COR-L47 (cell line): ENCODE measurements at places on chromosomes 5 and 9.

- no peak for DNase-seq
Observed at GRCh38 chr9:136806067-136806466, 1.7 kb upstream of the RABL6 start.

GRCh38 chr5:64628901-64629300, 61.4 kb upstream of the SHISAL2B start:
- DNase-seq, result no peak

- DNase-seq, result no peak
Observed at GRCh38 chr5:63483338-63483737, 478.9 kb downstream of the HTR1A start.

DNA sequence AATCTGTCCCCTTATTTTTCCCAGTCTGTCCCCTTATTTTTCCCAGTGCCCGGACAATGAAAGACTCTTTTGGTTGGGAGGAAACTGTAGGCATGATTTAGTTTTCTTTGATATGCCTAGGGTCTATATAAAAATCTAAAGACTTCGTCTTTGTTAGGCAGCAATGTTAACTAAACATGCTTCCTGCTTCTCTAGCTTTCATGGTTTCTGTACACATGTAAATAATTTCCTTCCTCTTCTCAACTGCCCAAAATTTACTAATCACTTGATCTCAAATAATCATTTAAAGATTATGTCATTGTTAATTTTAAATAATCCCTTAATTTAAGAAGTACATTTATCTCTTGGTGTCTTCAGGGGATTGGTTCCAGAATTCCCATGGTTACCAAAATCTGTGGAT, 47.8 kb upstream of the RAPGEF6 start:
- no peak for DNase-seq

DNA sequence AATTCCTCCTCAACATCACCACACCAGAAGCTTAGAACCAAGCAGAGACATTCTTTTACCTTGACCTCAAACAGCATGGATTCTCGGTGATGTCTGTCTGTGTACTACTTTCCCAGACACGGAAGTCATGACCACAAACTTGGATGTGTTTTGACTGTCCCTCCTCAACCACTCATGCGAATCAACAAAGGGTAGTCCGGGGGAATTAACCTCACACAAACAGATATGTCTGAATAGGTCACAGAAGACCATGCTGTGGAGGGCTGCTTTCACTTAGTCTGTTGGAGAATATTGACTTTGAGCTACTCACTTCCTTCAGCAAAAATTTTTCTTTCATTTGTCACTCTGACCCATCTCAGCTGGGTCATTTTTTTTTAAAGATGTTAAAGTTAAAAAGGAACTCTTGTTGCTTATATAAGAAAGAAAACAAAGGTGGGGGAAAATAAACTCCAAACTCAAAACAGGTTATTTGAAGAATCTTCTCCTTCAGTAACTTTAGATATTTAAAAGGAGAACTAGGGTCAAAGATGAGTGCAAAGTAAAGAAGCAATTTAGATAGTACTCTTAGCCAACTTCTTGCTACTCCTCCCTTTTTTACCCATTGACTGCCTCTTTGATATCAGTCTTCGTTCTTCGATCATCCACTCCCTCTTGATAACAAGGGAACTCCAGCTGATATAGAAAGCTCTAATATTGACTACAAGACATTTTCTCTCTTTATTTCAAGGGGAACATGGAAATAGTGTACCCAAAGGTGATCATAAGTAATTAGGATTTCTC, 343.4 kb upstream of the CDH6 start:
- DNase-seq, result no peak

GRCh38 chr5:157944077-157944633, 85.2 kb upstream of the CLINT1 start:
- DNase-seq, result no peak

DNA sequence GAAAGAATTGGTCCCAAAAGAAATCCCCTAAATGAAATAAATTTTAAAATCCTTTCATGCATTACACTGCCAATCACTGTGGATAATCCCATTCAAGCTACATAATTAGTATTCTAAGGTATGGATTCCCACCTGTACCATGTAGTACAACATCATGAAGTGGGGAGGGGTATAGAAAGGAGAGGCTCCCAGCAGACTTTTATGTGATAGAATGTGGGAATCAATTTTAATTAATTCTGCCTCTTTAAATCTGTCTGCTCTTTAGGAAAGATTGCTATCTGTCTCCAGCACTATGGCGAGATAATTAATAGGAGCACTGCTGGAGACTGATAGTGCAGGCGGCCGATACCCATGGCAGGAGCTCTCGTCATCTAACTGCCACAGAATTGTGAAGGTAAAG, 95.4 kb downstream of the CDH12 start:
- DNase-seq, result no peak

DNA sequence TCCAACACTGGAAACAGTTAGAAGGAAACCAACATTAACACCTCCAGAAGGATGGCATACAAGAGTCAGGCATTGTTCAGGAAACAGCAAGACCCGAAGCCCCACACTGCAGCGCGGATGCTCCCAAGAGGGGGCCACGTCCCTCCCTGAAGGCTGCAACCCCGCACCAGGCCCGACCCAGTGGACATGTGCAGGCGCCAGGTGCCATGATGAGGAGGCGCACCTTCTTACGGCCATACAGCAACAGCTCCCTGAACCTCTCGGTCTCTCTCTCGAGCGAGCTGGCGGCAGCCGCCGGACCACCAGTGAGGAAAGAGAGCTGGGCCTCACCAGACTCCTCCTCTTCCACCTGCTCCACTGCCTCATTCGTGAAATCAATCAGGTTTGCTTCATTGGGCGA, 20.2 kb downstream of the SEC16A start:
- no peak for DNase-seq

DNA sequence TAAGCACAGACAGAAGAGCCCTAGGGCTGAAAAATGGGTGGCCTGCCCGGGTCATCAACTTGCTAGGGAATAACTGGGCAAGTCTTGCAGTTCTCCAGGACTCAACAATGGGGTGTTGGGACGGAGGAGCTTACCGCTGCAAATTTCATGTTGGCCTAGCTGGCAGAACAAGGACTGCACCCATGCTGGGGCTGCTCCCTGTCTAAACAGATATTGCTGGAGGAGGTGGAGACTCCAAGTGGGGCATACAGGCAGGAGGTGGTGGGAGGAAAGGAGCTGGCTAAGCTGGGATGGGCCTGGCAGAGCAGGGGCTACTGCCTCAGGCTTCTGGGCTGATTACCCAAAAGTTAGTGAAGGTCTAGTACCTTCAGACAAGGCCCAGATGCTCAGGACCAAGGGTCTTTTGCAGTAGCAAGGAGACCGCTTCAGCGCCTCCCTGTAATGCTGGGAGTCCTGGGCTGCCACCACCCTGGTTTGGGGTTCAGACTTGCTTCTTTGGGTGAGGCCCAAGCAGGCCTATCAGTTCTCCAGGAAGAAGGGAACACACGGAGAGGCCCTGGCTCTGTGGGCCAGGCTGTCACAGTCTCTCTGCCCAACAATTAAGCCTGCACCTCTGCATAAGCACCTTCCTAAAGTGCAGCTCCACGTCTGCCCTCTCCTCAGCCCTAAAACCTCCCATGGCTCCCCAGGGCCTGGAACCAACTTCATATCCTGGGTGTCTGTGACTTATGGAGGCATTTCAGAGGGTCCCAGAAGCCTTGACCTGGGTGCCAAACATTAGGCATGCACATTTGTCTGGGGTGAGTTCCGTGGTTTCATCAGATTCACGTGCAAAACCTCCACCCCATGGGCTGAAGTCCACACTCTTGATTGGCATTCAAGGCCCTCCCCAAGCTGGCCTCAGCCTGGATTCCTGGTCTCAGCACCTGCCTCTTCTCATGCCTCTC, 24.2 kb upstream of the KIF12 start:
- DNase-seq, result no peak
